Vagina (tissue), 2 donors: ENCODE measurements at places on chromosomes 13 and 19.

DNA sequence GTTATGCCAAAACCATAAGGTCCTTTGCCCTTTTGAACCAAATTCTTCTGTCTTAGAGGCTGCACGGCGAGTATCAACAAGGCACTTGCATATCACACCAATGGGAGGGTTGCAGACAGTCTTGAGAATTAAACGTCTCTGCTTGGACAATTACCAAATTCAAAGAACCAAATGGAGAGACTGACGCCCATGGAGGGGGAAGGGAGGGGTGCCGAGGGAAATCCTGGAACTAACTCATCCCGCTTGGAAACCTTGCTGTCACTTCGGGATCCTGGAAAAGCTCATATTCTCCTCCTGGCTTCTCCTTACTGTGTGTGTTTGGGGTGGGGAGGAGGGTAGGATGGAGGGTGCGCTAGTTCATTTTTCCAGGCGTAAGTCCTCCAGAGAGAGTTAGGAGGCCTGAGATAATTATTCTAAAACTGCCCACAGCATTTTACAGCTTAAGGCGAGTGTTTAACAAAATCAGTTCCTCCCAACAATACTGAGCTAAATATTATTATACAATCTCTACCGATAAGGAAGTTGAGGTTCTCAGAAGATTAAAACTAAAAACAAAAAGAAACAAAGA lies 425.1 kb downstream of the TSHZ3 start:
- peak; percentile 54 for DNase-seq

GRCh38 chr19:51002089-51002532 lies 707 bp upstream of the KLK8 start:
- DNase-seq = no peak

GRCh38 chr19:42111384-42111783 lies 20.9 kb downstream of the POU2F2 start:
- DNase-seq = no peak

- DNase-seq = no peak
Measured at GRCh38 chr13:27408074-27408473, 16.3 kb upstream of the GTF3A start.

DNA sequence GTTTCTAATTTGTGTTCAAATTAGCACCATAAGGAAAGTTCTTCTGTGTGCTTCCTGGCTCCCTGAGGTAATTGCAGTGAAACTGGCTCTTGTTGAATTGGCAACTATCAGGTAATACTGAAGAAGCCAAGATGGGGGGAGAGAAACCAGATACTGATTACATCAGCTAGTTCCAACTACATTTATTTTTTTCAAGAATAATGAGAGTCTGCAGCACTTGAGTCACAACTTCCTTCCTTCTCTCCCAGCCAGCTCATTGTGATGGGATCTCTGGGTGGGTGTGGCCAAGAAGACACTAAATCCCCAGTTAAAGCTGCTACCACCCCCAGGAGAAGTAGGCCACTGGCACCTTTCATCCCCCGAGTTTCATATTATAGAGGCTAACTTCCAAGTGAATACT lies 100.7 kb upstream of the RXFP2 start:
- DNase-seq = no peak

GRCh38 chr13:24661713-24662112 lies 18.5 kb upstream of the ATP12A start:
- no peak for DNase-seq

DNA sequence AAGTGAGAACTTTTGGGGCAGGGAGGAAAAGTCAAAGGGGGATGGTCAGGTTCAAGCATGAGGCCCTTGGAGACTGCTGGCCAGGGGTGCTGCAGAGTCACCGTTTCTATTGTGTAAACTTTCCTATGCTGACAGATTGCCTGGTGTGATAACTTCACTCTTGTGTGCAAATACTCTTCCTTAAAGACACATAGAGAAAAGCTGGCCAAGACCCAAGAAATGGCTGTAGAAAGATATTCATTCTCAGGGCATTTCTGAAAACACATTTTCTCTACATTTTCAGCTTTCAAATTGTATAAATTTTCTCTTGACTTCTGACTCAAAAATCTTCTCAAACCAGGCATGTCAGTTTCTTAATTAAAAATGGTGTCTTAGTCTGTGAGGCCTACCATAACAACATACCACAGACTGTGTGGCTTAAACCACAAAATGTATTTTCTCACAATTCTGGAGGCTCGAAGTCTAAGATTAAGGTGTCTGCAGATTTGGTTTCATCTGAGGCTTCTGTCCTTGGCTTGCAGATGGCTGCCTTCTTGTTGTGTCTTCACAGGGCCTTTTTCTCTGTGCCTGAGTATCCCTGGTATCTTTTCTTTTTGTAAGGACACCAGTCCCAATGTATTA lies 304.5 kb downstream of the KCNRG start:
- no peak for DNase-seq

DNA sequence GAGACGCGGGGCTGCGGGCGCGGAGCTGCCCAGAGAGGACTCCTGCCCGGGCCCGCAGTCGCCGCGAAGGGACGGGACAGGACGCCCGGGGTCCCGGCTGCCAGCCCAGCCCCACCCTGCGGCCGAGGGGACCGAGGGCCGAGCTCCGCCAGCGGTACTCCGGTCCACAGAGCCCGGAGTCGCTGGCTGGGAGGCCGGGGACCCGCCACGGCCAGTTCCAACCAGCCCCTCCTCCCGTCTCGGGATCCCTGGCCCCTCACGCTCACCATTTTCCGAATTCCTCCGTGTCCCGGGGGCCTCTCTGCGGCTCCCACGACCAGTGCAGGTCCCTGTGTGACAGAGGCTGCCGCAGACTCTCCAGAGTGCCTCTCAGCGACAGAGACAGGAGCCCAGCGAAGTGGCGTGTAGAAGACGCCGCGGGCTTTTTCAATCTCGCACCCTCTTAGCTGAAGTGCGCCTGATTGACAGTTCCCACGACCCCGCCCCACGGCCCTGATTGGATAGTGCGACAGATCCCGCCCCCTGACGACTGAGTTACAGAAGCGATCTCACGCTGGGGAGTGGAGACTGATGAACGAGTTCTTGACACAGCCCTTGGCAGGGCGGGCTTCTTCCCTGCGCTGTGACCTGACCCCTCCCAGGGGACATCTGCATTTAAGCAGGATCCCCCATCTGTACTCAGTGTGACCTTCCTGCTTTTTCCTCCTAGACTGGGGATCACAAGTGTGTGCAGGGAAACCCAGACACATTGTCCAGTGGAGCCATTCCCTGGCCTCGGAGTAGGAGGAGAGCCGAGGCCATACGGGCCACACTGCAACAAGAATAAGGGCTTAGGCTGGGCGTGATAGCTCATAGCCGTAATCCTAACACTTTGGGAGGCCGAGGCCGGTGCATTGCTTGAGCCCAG lies 44.0 kb downstream of the ZNF823 start:
- no peak for DNase-seq

- DNase-seq = no peak
Measured at GRCh38 chr13:85140192-85140591, 659.0 kb downstream of the SLITRK6 start.

DNA sequence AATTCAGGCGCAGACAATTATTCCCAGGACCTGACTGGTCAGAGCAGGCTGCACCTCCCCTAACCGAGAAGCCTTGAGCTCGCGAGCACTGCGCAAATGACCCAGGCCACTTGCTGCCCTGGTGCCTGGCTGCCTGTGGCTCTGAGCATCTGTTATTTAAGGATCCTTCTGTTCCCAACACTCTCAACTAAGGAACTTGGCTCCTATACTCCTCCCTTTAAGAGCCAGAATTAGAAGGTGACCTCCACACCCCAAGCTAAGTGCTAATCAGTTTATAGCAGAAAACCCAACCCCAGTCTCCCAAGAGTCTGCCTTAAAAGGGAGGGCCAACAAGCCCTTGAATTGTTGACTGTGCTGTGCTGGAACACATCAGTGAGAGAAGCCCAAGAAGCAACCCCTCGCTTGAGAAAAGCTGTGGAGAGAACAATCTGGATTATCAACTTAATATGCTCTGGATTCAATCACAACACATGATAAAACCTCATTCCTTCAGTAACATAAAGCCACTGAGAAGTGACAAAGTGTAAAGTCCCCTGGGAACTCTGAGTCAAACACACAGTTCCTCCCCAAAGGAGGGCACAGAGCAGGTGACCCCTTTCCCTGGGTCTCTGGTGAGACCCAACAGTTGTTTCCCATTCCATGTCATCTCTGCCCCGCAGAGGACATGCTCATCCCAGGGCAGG lies 14.6 kb downstream of the AKAP8L start:
- DNase-seq = no peak

GRCh38 chr13:100675661-100676129 lies 1.1 kb upstream of the TMTC4 start:
- peak; percentile 76 for DNase-seq

- no peak for DNase-seq
Measured at GRCh38 chr19:16373989-16374388, 49.4 kb downstream of the KLF2 start.

GRCh38 chr19:27767234-27767633 lies 1445.7 kb downstream of the UQCRFS1 start:
- DNase-seq = no peak

- no peak for DNase-seq
Measured at GRCh38 chr13:67619995-67620380, 389.9 kb upstream of the PCDH9 start.

DNA sequence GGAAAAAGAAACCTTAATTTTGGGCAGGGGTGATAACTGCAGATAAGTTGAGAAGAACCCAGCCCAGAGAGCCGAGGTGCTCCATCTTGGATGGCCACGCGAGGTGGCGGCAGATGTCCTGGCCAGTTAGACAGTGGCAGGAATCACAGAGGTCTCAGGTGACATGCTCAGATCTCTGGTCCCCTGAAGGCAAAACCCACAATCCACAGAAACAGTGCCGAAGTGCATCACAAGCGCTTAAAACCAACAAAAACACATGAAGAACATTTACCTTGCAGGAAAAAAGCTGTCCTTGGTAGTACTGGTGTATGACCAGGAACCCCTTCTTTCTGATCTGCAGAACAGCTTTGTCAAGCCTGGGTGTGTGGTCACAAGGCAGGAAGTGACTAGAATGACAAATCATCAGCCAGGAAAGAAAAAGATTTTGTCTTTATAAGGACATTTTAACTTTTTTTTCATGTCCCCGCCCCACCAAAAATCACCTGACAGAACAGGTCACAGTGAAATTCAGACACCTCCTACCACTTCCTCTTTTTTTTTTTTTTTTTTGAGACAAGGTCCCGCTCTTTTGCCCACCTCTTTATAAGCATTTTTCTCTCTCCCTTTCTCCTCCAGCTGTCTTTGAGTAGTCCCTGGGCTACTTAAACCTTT lies at the start of gene LCP1:
Gene LCP1 (minus strand): TSS at position 338 of the 651 bp plus-strand sequence. CDS start 22,515 bp downstream, outside the sequence.
- no peak for DNase-seq

DNA sequence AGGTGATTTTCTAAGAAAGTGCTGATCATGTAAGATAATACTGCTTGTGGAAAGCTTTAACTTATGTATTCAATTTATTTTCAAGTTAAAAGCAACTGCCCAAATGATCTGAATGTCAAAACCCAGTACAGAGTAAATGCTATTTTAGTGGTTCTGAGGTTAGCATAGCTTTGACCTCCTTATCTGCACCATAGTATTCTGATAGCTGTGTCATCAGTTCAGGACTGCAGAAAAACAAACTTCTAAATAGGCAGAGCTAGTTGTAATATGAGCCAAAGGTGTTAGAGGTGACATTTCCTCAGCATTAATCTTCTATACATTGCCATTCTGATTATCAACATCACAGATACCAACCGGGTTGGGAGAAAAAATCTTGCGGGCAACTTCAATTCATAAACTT lies 758.7 kb downstream of the SLITRK5 start:
- no peak for DNase-seq

DNA sequence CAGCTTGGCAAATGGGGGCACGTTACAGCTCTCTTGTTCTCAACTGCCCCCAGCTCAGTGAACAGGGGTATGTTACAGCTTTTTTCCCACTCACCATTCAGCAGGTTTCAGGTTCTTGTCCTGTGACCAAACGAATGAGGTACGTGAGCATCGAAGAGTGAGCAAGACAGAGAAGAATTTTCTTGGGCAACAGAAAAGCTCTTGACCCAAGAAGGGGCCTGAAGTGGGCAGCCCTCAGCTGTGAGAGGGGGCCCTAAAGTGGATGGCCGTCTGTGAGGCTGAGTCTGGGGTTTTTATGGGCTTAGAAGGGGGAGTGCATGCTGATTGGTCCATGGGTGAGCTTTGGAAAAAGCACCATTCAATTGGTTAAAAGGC lies 21.4 kb downstream of the CCDC70 start:
- DNase-seq = peak; percentile 58

DNA sequence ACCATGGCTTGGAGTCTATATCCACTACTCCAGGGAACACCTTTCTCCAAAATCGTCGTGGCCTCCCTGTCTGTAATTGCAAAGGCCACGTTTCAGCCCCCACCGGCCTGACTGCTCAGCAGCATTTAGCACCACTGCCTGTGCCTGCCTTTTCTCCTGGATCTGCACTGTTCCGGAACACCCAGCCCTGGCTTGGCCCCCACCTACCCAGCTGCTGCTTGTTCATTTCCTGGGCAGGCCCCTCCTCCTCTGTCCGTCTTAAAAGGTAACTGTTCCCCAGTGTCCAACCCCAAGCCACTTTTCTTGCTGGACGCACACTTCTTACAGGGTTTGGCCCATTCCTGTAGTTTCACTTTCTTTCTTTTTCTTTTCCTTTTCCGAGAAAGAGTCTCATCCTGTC lies 8.5 kb upstream of the SYT5 start:
- DNase-seq = no peak

GRCh38 chr13:113292021-113292862 lies 4.8 kb upstream of the LAMP1 start:
- no peak for DNase-seq

DNA sequence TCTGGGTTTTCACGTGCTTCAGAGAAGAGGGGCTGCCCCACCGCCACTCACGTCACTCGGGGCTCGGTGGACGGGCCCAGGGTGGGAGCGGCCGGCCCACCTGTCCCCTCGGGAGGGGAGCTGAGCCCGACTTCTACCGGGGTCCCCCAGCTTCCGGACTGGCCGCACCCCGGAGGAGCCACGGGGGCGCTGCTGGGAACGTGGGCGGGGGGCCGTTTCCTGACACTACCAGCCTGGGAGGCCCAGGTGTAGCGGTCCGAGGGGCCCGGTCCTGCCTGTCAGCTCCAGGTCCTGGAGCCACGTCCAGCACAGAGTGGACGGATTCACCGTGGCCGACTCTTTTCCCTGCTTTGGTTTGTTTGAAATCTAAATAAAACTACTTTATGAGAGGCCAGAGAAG lies 2.2 kb upstream of the GZMM start:
- no peak for DNase-seq

DNA sequence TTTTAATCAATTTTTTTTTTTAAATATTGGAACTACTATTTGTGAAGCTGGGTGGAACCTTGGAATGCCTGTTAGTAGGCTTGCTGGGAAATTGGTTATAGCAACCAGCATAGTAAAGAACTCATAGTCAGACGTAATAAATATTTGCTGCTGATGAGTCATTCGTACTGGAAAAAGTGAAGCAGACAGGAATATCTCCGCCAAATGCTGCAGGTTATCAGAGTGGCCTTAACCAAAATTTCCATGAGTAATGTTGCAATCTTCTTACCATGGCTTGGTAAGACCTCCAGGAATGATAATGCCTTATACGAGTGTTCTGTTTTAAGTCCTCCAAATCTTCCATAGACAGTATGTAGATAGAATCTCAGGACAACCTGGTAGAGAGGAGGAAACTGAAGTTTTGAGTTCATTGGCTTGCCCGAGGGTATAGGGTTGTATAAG lies 34.2 kb downstream of the MBNL2 start:
- no peak for DNase-seq

GRCh38 chr19:12757544-12758274 lies 6.1 kb downstream of the BEST2 start:
- DNase-seq = no peak

GRCh38 chr19:42480335-42481095 lies 37.8 kb upstream of the CXCL17 start:
- no peak for DNase-seq
